ENCODE measurements at places on chromosomes 3 and 15. TPM values are rescaled to one million over a fixed set of nuclear protein-coding genes. Genes with fewer than 3 reads are reported as not detected.

CHRNA7 gene
- not detected for total RNA-seq

DNA sequence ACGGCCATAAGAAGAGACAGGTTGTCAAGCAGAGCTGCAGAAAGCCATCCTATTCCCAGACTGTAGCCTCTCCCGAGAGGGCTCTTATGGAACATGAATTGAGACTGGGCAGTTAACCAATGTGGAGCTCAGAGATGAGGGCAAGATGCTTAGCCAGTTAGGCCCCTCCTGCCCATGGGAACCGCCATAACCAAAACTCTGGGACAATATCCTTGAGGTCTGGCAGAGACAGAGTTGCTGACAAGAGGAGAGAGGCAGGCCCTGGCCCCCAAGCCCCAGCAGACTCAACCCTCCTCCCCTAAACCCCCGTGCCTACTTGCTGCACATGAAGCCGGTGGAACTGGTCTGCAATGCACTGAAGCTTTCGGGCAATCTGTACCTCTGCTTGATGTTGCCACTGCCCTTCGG, 4.8 kb downstream of the BMF start:
- peaks cover 20% of the 10 kb centered on the region for H3K36me3 ChIP-seq
- no peak for DNase-seq
- no peak overlapping the region for H3K4me3 ChIP-seq
- H3K27me3 ChIP-seq, result peaks cover 2% of the 10 kb centered on the region

DNA sequence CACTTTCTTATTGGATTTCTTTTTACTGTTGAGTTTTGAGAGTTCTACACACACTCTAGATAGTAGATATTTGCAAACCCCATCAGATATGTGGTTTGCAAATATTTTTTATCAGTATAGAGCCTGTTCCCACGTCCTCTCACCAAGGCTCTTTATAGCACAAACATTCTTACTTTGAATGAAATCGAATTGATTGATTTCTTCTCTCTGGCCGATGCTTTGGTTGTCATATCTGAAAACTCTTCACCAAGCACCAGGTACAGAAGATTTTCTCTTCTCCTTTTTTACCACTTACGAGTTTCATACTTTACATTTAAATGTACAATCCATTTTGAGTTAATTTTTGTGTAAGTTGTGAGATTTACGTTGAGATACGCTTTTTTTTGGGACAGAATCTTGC, 163.4 kb downstream of the PTPRG start:
- no peaks in the 10 kb centered on the region for H3K36me3 ChIP-seq
- H3K4me3 ChIP-seq, result no peak overlapping the region
- H3K27ac ChIP-seq, result no peak overlapping the region
- DNase-seq, result no peak
- no peaks in the 10 kb centered on the region for H3K27me3 ChIP-seq

ECE2 gene
- total RNA-seq, result not detected

GRAMD1C gene
- 0.05 TPM for total RNA-seq

- DNase-seq, result no peak
- no peaks in the 10 kb centered on the region for H3K36me3 ChIP-seq
- H3K4me3 ChIP-seq, result no peak overlapping the region
- H3K27me3 ChIP-seq, result no peaks in the 10 kb centered on the region
These were observed 112.7 kb downstream of the OXSM start for GRCh38 chr3:25902586-25902985.

GRCh38 chr3:194287977-194288706, 63.0 kb downstream of the CPN2 start:
- H3K36me3 ChIP-seq, result peaks cover 11% of the 10 kb centered on the region
- no peak overlapping the region for H3K4me3 ChIP-seq
- H3K27me3 ChIP-seq, result peaks cover 28% of the 10 kb centered on the region
- no peak overlapping the region for H3K27ac ChIP-seq
- peaks cover 6% of the 10 kb centered on the region for H3K4me1 ChIP-seq

DNA sequence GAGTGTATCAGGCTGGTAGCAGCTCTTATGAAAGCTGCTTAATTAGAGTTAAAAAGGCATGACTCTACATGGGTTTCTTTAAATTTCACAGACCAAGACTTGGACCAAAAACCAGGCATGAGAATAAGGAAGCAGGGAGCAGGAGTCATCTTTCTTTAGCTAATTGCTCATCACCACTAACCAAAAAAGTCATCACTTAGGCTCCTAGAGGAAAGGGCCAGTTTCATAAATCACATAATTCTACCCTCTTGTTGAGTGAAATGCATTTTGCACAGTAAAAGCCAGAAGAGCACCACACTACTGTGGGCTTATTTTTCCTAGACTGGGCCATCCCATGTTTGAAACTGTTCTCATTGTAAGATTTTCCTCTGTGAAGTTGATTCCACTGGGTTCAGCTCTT, 175.6 kb downstream of the GREM1 start:
- H3K36me3 ChIP-seq, result no peaks in the 10 kb centered on the region
- H3K4me1 ChIP-seq, result no peaks in the 10 kb centered on the region
- H3K4me3 ChIP-seq, result no peak overlapping the region
- DNase-seq, result no peak
- no peaks in the 10 kb centered on the region for H3K27me3 ChIP-seq

DNA sequence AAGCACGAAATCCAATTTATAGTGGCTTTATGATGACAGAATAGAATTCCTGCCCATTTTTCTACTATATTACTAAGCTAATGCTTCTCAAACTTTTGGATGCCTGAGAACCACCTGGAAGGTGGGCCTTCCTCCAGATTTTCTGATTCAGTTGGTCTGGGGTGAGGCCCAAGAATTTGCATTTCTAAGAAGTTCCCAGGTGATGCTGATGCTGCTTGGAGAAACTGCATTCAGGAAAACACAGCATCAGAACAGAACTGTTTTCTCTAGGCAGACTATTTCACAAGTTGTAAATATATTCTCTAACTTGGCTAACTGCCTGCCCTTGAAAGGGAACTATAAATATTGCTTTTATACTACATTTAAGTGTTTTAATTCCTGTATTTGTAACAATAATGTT, 644.9 kb upstream of the DPPA4 start:
- no peak overlapping the region for H3K4me3 ChIP-seq
- H3K27ac ChIP-seq, result no peak overlapping the region
- H3K36me3 ChIP-seq, result no peaks in the 10 kb centered on the region
- no peaks in the 10 kb centered on the region for H3K4me1 ChIP-seq
- no peak for DNase-seq
- no peaks in the 10 kb centered on the region for H3K27me3 ChIP-seq

CNTN3 gene
- not detected for total RNA-seq

DNA sequence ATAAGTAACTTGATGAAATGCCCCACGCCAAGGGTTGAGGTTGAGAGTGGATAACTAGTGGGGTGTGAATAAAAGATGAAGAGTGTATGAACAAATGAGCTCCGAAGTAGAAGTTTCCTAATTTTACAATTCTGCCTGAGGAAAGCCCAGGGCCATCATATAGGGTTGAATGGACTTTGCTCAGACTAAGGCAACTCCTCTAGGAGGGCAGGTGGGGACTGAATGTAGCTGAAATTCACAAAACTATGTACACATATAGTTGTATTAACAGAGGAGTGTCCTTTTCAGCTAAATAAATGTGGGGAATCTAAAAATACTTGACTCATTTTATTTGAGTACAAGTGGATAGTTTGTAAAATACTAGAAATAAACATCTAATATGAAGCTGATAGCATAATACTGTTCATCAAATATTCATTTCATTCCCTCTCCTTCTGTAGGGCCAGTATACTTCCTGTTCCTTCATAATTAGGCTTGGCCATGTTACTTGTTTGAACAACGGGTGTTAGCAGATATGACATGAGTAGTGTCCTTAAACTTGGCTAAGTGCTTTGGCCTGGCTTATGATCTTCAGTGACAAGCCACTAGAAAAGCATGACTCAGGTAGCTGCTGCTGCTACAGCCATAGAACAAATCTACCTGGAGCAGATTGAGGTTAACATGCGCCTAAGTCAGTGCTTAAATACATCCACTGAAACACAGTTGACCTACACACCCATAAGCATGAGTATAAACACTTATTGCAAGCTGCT, 26.5 kb downstream of the PLSCR1 start:
- no peak for DNase-seq
- no peak overlapping the region for H3K4me3 ChIP-seq
- H3K27me3 ChIP-seq, result no peaks in the 10 kb centered on the region

DNA sequence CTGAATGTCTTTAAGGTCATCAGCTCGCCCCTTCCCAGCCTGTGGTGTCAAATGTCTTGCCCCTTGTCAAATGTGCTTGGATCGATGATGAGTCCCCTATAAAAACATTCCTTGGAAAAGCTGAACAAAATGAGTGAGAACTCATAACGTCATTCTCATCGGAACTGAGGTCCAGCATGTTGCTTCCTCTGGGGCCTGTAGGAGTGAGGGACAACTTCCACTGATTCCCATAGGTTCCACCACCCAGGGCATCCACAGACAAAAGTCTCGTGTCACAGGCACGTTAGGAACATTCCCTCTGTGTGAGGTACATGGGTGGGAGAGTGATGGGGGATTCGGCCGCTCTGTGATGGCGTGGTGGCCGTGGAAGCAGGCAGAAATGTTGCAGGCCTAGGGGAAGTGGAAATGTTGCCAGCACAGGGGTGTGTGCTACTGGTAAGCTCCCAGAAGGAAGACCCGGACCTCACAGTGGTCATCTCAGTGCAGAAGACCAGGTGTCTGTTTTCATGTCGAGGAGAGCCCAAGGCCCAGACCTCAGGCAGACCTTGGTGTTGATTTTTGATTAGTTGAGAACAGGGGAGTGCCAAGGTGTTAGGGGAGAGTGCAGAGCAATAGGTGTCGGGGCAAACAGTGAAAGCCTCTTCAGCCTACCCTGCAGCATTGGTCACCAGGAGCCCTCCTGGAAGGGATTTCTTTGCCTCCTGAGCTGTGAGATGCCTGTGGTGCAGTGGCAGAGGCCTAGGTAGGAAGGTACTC, 96.8 kb downstream of the SNRPN start:
- peaks cover 42% of the 10 kb centered on the region for H3K36me3 ChIP-seq
- H3K4me1 ChIP-seq, result no peaks in the 10 kb centered on the region
- no peak for DNase-seq
- H3K27me3 ChIP-seq, result no peaks in the 10 kb centered on the region
- no peak overlapping the region for H3K4me3 ChIP-seq

DNA sequence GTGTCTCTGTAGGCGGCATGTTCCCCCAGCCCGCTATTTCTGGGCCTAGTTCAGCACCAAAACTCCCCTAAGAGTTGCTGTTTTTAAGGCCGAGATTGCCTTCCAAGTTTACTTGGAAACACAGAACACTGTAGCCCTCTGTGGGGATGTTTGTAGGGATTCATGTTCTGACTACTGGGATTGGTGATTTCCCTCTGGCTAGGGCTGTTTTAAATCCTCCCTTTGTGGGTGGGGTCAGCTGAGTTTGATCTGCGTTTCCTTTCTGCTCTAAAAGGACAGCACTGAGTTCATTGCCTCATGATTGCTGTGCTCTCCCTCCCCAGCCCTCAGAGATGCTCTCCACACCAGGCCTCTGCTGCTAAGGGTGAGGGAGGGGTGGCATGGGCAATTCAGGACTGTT, 640.6 kb upstream of the DPPA4 start:
- no peak overlapping the region for H3K27ac ChIP-seq
- H3K36me3 ChIP-seq, result no peaks in the 10 kb centered on the region
- no peaks in the 10 kb centered on the region for H3K4me1 ChIP-seq
- H3K4me3 ChIP-seq, result no peak overlapping the region

DNA sequence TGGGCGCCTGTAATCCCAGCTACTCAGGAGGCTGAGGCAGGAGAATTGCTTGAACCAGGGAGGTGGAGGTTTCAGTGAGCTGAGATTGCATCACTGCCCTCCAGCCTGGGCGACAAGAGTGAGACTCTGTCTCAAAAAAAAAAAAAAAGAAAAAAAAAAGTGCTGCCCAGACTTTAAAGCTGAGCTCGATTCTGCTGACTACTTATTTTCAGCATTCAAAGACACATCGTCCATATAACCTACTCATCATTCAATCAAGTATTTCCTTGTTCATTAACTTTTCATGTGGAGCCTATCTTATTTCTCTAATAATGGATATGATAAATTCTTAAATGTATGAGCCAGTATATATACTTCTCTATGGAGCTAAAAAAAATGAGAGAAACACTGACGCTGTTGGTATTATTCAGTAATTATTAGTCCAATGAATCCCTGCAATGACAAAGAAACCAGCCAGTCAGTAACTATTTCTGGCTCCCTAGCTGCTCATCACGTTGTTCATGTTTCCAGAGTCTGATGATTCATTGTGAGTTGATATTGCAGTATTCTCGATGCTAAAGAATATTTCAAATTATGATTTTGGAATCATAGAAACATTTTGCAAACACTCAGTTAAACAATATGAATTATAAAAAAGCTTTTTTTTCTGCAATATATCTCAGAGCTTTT, 111.9 kb downstream of the RAP2B start:
- H3K27me3 ChIP-seq, result peaks cover 5% of the 10 kb centered on the region
- no peaks in the 10 kb centered on the region for H3K4me1 ChIP-seq
- no peak for DNase-seq
- H3K36me3 ChIP-seq, result no peaks in the 10 kb centered on the region
- H3K4me3 ChIP-seq, result no peak overlapping the region
- H3K27ac ChIP-seq, result no peak overlapping the region

DNA sequence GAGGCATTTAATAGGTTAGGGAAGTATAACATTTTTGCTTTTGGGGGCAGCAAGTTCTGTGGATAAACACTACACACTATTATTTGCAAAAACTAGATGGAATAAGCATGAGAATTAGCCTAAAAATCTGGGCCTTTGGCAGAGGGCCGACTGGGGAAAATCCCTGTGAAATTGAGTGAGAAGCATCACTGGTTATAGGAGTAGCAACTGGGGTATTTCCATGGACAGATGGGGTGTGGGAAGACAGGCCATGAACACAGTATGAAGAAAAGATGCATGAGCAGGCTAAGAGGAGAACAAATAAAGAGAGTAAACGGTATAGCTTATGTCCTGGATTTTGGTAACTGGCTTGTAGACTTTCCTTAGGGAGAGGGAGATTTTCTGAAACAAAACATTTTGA, 32.9 kb upstream of the CSPG5 start:
- no peak overlapping the region for H3K4me3 ChIP-seq
- H3K27me3 ChIP-seq, result no peaks in the 10 kb centered on the region
- peaks cover 29% of the 10 kb centered on the region for H3K36me3 ChIP-seq
- peaks cover 5% of the 10 kb centered on the region for H3K4me1 ChIP-seq

C3orf22 gene
- not detected for total RNA-seq

DNA sequence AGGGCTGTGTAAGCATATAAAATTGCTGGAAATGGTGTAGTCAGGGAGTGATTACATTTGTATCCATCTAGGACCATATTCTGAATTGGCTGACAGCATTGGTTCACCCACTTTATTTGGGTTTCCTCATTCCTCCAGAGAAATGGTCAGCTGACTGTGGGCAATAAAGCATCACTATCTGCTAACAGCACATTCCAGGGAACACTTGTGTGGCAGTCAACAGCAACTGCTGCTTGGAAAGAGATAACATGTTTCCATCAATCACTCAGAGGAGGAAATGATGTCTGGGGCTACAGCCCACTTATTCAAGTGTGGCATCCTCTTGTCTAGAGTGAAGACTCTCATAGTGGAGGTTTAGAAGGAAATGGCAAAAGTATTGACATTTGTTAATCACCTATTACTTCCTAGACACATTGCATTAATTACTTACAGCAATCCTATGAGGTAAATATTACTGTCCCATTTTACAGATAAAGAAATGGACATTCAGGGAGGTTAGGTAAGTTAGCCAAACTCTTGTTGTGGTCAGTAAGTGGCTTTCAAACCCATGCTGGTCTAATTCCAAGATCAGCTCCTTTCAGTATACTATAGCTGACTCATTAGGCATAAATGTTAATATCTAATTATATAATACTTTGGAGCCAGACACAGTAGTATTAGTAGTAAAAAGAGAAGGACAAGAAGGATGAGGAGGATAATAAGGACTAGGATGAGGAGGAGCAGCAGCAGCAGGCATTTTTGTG, 247.8 kb downstream of the ALCAM start:
- no peak for DNase-seq
- no peak overlapping the region for H3K4me3 ChIP-seq
- no peak overlapping the region for H3K27ac ChIP-seq
- no peaks in the 10 kb centered on the region for H3K4me1 ChIP-seq
